ENCODE measurements at places on chromosomes 2 and 18.

DNA sequence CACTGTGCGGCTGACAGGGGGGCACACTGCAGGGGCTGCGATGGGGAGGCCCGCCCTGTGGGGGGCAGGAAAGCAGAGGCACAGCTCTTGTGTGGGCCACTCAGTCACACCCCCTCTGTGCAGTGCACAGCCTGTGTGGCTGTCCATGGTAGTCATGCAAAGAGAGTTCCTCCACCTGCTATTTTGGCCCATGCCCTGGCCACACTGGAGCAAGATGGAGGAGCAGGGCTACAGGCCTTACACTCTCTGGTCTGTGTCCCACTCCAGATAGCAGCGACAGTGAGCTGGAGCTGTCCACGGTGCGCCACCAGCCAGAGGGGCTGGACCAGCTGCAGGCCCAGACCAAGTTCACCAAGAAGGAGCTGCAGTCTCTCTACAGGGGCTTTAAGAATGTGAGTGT, 28.5 kb upstream of the FAHD2A start:
- DNase-seq, result no peak

- no peak for DNase-seq
Measured at GRCh38 chr2:81853341-81853740, 1548.8 kb upstream of the LRRTM1 start.

- no peak for DNase-seq
Measured at GRCh38 chr2:50178050-50178449, 853.9 kb downstream of the NRXN1 start.

GRCh38 chr2:4135765-4136164, 432.4 kb downstream of the DCDC2C start:
- DNase-seq, result no peak

DNA sequence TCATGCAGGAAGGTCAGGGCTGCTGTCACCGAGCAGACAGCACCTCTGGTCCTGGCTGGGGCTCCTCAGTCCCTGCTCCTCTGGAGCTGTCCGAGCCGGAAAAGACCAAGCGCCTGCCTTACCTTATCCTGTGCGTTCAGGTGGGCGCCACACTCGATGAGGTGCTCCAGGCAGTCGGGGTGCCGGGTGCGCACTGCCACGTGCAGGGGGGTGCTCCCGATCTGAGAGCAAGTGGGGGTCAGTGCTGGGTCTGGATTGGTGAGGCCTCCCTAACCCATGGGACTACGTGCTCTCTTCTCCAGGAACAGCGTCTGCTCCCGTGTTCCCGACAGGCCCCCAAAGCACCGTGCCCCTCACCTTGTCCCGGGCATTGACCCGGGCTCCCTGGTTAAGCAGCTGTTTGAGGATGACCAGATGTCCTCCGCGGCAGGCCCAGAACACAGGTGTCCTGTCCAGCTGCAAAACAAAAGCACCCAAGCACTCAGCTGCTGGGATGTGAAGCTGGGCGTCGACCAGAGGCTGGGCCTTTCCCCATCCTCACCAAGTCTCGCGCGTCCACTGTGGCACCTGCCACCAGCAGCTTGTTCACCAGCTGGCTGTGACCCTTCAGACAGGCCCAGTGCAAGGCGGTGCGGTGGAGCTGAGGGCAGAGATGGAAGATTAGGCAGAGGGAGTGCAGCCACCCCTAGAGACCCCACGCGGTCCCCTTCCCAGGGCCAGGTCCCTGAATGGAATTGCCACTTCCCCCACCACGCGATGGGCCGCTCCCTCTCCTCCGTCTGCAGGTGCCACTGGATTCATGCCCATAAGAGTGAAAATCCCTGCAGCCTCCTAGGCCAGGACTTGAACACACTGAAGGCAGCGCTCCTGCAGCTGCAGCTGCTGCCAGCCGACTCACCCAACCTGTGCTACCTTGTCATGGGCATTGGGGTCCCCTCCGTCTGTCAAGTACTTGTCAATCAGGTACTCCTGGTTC, 3.7 kb downstream of the ANKRD23 start:
- DNase-seq, result no peak

GRCh38 chr2:177547122-177547521, 154.5 kb downstream of the AGPS start:
- DNase-seq, result no peak

Data from GM03348 (cell line).